ENCODE measurements at places on chromosomes 12 and 14.

DNA sequence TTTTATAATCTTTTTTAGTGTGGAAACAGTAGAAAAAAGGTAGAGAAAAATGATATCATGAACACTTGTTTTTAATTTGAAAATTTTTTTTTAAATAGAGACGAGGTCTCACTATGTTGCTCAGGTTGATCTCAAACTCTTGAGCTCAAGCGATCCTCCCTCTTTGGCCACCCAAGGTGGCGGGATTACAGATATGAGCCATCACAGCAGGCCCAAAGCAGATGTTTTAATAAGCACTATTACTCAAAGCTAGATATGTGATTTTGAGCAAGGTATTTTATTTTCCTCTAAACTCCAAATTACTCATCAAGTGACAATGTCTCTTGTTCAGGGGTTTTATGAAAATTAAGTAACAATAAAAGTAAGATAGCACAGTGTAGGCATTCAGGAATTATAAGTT, 10.7 kb upstream of the WDR89 start:
- no peak for DNase-seq

DNA sequence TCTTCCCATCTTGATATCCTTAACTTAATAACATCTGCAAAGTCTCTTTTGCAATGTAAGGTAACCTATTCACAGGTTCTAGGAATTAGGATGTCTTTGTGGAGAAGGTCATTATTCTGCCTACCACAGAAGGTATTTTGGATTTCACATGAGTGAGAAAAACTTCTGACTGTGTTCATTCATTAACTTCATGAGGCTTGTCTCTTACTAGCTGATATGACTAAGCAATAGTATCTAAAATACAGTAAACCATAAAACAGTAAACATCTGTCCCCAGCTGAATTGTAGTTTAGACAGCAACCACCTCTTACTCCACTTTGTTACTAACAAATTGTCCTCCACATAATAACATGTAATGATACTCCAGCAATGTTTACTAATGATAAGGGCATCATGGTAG, 198.1 kb downstream of the SEC23A start:
- DNase-seq: no peak

DNA sequence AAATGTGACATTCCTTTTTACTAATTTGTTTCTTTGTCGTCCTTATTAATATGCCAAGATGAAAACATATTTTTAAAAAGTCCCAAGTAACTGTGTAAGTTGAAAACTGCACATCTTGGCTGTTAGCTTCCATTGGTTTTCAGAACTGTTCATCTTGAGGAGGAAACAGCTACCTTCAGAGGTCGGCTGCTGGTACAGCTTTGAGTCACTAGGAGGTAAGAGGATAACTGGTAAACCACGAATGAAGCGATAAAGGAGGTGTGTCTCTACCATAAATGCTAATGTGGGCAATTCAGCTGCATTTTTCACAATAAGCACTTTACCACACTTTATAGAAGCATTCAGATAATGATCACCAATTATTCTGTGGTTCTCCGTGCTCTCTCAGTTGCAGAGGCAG, 137.5 kb upstream of the KRAS start:
- no peak for DNase-seq

DNA sequence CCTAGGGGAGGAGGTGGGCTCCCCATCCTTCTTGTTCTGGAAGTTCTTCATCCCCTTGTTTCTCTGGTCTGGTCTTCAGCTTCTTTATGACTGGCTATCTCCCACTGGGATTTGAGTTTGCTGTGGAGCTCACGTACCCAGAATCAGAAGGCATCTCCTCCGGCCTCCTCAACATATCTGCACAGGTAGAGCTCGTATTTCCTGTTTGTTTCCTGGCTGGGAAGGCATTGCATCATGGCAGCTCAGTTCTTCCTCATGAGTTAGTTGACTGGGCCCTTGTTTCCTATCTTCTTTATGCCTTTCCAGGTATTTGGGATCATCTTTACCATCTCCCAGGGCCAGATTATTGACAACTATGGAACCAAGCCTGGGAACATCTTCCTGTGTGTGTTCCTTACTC, 19.8 kb downstream of the ERG28 start:
- no peak for DNase-seq

GRCh38 chr12:75812271-75813018, 219.1 kb downstream of the PHLDA1 start:
- DNase-seq: no peak

- DNase-seq: no peak
Observed at GRCh38 chr14:85333313-85333712, 196.6 kb upstream of the FLRT2 start.

DNA sequence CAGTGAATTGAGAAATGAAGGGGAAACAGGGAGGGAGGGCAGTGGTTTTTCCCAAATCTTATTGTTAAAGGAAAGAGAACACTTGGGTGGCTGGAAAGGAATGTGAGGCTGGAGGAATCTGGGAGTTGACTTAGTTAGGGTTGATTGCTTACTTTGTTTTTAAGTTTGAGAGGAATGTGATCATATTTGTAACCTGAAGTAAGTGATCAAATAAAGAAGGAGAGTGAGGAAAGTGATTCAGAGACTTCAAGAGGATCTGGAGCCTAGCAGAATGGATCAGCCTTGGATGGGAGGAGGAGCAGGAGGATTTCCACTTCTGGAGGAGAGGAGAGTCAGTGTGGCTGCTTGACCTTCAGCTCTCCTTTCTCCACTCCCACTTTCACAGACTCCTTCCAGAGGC, 6.0 kb upstream of the LRP6 start:
- no peak for DNase-seq

- DNase-seq: no peak
Observed at GRCh38 chr14:56057071-56057741, 61.0 kb upstream of the PELI2 start.

DNA sequence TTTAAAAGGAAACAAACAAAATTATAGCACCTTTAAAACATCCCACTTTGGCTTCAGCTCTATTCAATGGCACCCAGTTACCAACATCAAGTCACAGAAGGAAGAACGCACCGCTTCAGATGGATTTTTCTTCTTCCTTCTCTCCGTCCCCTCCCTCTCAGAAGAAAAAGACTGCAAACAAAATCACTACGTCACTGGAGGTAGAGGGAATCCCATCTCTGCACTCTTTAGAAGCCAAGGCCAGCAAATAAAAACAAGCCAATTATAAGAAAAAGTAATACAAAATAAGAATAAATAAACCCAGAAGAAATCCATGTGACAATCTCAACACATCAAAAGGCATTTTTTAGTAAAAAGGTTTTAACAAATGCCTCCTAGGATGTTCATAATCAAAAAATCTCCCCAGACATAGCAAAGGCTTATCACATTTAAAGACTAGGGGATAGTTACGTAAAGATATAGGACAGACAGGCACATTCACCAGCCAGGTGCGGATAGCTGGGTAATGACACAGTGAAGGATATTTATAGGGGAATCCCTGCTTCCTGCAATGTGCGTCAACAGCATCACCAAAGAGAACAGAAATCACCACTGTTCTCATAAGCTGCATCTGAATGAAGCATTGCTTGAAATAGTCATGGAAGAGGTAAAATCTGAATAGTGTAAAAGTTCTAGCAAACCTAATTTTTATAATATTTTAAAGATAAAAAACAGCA, 89.4 kb downstream of the R3HDM2 start:
- DNase-seq: no peak

GRCh38 chr12:43835264-43835655, 621 bp upstream of the TMEM117 start:
- DNase-seq: no peak

DNA sequence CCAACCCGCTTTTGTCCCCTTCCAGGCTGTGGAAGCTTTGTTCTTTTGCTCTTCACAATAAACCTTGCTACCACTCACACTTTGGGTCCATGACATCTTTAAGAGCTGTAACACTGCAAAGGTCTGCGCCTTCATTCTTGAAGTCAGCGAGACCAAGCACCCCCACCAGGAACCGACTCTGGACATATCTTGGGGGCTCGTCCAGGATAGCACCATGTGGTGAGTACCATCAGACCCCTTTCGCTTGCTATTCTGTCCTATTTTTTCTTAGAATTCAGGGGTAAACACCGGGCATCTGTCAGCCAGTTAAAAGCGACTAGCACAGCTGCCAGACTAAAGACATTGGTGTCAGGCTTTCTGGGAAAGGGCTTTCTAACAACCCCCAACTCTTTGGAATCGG, 137.6 kb upstream of the PPFIA2 start:
- DNase-seq: no peak

DNA sequence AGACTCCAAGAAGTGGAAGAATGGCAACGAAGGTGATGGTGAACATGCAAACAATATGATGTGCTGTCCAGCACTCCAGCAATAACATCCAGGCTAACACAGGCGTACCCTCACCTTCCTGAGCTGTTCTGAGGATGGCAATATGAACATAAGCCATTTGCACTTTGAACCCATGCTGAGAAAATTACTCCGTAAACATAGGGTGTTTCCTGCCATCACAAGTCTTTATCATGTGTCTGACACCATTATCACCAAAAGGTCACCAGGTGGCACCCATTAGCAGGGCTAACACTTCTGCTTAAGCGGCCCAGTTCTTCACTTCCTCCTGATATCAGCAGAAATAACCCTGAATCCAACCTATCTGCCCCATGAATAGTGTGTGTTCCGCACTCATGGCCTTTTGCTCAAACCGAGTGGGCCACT, 482.8 kb downstream of the MED13L start:
- DNase-seq: no peak

- DNase-seq: no peak
Observed at GRCh38 chr14:85471744-85472143, 58.2 kb upstream of the FLRT2 start.

- no peak for DNase-seq
Observed at GRCh38 chr12:96635844-96636243, 146.5 kb downstream of the CFAP54 start.

DNA sequence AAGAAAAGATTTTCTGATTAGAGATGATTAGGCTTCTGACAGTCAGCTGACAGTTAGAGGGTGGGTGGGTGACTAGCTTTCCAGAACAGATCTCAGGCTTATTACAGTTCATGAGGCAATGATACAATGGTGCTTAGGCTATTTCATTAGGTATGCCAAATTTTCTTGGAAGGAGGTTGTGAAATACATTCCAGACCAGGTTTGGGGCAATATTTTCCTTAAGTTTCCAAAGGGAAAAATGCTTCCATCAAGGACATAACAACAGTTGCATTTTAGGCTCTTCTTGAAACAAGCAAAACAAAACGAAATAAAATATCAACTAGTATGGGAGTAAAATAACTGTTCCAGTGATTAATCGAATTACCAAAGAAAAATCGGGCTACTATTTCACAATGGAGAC, 59.3 kb upstream of the CNTN1 start:
- DNase-seq: no peak

- no peak for DNase-seq
Observed at GRCh38 chr12:131279281-131279921, 325.7 kb downstream of the ADGRD1 start.

DNA sequence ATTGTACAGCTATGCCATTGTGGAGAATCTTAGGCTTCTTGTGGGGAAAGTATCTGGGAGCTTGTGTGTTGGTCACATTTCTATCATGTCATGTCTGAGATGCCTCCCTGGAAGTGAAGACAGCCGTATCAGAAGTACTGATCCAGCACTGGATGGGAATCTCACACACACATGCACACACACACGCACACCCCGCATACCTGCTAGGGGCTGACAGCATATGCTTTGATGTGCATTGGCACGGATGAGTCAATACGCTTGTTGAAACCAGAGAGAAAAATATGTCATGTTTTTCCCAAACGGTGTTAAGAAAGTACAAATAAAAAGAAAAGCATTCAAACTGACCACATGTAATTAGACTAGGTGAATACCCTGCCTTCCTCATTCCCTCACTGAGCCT, 260.8 kb downstream of the KTN1 start:
- no peak for DNase-seq

DNA sequence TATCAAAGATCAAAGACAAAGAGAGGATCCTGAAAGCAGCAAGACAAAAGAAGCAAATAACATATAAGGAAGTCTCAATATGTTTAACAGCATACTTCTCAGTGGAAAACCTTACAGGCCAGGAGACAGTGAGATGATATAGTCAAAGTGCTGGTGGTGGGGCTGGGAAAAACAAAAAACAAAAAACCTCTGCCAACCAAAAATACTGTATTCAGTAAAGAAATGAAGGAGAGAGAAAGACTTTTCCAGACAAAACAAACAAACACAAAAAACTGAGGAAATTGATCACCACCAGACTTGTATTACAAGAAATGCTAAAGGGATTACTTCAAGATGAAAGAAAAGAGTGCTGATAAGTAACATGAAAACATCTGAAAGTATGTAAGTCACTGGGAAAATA, 221.2 kb downstream of the ADGRD1 start:
- no peak for DNase-seq

DNA sequence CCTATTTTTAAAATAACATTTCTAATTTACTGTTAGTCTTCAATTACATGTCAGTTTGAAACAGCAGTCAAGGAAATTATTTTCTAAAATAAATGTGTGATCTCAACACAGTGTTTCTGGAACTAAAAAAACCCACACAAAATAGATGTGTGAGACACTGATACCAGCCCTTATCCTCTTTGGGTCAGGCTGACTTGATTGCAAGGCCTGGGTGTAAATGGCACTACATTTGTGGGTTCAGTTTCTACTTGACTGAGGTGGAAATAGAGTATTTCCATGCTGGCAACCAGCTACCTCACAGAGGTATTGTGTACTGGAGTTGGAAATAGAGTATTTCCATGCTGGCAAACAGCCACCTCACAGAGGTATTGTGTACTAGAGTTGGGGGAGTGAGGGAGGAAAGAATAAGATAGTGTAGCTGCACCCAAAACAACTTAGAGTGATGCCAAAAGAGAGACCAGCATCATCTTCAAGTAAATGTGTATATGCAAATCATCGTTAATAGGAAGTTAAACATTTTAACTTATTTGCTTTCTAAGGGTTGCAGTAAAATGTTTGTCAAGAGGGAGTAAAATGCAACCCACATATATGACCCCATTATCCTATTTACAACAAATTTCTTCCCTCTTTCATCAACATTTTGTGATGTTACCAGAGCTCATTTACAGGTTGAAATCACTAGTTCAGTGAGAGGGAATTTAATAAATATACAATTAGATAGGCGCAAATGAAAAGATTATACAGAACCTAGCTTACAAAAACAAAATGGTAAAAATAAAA, 10.7 kb upstream of the LYZ start:
- DNase-seq: no peak

DNA sequence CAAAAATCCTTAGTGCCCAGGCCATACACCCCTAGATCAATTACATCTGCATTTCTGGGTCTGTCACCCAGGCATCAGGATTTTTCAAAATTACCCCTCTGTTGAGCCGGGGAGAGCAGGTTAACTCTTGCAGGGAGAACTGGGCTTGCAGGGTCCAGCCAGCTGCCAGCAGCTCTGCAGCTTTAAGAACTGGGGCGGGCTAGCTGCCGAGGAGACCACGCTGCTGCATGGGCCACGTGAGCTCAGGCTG, at the start of gene DGLUCY:
Gene DGLUCY, plus strand, starts transcription at position 245 of the 250 bp plus-strand sequence. CDS start 46,222 bp downstream, outside the sequence.
- DNase-seq: no peak

GRCh38 chr14:71651228-71651627, 281.0 kb upstream of the RGS6 start:
- DNase-seq: peak; percentile 17

GRCh38 chr14:93183596-93184317, 940 bp downstream of the MOAP1 start:
- no peak for DNase-seq

GRCh38 chr12:124294780-124295341, at the start of gene RFLNA:
RFLNA (plus strand) TSS chr12:124295093; CDS start chr12:124295430, 337 bp downstream.
- no peak for DNase-seq

Measured in tibial nerve (tissue), 4 donors.